ENCODE measurements at places on chromosomes 4 and X.

DNA sequence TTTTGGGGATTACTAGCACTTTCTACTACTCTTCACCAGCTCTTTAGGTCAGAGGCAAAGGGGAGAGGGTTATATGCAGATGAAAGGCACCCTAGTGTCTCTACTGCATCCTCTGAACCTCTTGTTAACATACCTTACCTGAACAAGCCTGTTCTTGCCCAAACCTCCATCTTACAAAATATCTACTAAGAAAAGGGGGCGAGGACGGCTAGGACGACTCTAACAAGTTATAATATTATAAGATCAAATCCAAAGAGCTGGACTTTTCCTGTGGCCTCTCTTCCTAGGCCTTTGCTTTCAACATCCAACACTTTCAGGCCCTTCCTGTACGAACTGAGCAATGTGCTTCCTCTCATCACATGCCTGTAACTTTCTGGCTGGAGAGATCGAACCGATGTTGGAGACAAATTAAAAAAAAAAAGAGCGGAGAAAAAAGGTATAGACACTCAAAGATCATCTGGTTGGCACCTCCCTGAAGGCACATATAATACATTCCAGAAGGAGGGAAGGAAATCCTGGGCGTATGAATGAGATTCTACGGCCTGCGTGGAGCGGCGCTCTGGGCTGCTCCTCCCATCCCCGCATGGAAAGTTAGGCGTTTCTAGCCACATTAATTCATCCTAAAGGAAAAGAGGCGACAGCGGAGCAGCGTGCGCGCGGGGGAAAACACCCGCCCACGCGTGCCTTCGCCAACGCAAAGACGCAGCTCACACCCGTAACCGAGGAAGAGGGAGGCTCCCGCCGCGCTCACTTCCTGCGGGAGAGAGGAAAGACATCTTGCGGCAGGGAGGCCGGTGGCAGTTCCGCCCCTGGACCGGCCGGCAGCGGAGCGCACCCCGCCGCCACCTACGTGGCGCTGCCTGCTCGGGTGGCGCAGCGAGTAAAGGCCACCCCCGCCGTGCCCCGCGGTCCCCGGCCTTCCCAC, 808 bp downstream of the PRDM5 start:
- DNase-seq = peak; percentile 43

GRCh38 chrX:7065473-7065872, 82.0 kb upstream of the STS start:
- DNase-seq = no peak

GRCh38 chr4:153204247-153204671, at the start of gene TRIM2:
Gene TRIM2 (plus strand): TSS chr4:153204443. CDS start chr4:153204531, 88 bp downstream.
- DNase-seq = peak; percentile 78

- no peak for DNase-seq
These were observed 10.3 kb downstream of the MRPL1 start for GRCh38 chr4:77872723-77873445.

DNA sequence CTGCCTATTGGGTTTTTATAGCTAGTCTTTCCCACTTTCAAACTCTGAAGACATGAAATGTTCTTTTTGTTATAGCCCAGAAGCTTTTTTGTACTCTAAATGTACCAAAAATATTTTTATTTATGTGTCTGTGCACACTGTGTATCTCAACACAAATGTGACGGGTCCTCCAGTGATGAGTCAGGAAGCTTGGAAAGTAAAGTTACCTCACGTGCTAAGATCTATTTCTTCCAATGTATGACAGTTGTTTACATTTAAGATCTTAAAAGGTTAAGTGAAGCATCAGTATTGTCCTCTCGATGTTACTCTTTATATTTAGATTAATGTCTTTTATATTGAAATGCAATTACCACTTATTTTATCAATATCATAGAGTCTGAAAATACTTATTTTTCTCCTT, 29.1 kb upstream of the PRSS12 start:
- DNase-seq = no peak

DNA sequence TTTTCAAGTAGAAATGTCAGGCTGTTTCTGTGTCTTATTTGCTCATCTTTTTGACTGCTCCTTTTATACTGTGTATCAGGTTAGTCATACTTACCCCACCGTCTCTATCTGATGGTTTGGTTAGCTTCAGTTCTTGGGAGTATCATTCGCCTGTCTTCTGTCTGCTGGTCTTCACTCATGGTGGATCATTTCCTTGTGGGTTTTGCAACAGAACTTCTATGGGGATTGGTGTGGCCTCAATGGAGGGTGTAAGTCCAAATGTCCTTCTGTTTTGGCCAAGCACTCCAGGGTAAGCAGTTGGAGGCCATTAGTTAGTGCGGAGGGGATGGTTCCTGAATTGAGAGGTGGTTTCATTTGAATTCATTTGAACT, 7.2 kb downstream of the ABCD1 start:
- DNase-seq = no peak

DNA sequence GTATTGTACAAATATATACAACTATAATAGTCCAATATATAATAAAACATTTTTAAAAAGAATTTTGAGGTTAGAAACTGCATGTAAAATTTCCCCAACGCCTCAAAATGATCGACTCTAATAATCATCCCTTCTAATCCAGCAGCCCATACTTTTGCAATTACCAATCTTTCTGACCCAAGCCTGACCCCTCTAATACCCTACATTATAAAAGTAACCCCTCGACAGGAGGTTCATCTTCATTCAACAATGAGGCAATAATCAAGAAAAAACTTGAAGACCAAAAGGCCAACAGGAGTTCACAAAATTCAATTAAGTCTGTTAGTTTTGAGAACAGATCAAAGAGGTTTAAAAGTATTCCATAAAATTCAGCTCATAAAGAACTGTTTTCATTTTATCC, 393.5 kb downstream of the GPM6A start:
- no peak for DNase-seq
